ENCODE measurements at places on chromosomes 2 and 18. TPM values are rescaled to one million over a fixed set of nuclear protein-coding genes. Genes with fewer than 3 reads are reported as not detected.

- no peak for DNase-seq
- no peaks in the 10 kb centered on the region for H3K36me3 ChIP-seq
- H3K4me1 ChIP-seq, result no peaks in the 10 kb centered on the region
- H3K4me3 ChIP-seq, result no peak overlapping the region
- no peak overlapping the region for H3K27ac ChIP-seq
Observed at GRCh38 chr2:133077269-133077822, 407.3 kb upstream of the LYPD1 start.

KIF5C gene
- 13.3 TPM for total RNA-seq

GRCh38 chr2:80893711-80894110 is 589.2 kb upstream of the LRRTM1 start:
- no peak overlapping the region for H3K4me3 ChIP-seq
- H3K4me1 ChIP-seq, result no peaks in the 10 kb centered on the region
- no peak for DNase-seq
- H3K36me3 ChIP-seq, result no peaks in the 10 kb centered on the region
- no peak overlapping the region for H3K27ac ChIP-seq

DNA sequence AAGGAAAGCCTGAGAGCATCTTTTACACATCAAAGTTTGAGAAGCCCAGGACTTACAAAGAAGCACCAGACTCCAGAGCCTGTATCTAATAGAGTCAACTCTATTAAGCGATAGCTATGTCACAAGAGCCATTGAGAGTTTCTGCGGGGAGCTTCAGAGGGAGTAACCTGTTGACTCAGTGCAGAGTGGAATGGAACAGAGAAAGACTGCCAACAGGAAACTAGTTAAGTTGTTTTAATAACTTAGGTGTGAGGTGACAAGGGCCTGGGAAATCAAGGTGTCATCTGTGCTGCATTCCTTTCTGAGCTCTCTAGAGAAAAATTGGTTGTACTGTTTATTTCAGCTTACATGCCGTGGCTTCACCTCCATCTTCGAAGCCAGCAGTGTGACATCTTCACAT is 513.8 kb upstream of the POU3F3 start:
- H3K27ac ChIP-seq, result no peak overlapping the region
- no peak for DNase-seq
- no peaks in the 10 kb centered on the region for H3K36me3 ChIP-seq
- no peak overlapping the region for H3K4me3 ChIP-seq
- no peaks in the 10 kb centered on the region for H3K27me3 ChIP-seq

- H3K4me3 ChIP-seq, result peak overlapping the region; percentile 97
- H3K27me3 ChIP-seq, result no peaks in the 10 kb centered on the region
- peak overlapping the region; percentile 40 for H3K27ac ChIP-seq
- H3K4me1 ChIP-seq, result peaks cover 30% of the 10 kb centered on the region
- DNase-seq, result no peak
Observed at GRCh38 chr2:195659114-195659513, 2.1 kb downstream of the SLC39A10 start.

DNA sequence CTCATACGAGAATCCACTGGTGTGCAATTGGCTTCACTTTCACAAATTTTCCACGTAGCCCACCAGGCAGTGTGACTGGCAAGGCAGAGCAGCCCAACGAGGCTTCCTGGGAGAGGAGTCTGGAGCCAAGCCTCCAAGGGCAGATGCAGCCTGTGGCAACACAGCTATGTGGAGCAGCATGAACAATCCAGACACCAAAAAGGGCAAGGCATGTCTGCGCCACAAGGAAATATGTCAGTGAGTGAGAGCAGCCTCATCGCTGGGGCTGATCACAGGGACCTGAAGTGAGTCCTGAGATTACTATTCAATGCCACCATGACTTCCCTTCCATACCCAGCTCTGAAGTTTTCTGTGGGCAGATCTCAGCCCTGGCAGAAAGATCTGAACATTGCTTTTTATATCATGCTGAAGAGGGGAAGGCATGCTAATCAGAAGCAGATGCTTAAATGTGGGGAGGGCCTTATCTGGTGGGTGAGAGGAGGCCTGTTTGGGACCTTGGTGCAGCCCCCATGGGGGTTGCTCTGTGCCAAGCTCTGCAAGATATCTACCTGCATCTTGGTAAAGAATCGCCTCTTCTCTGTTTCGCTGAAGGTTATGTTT is 40.0 kb upstream of the PUM2 start:
- peak; percentile 74 for DNase-seq
- H3K27ac ChIP-seq, result no peak overlapping the region
- no peaks in the 10 kb centered on the region for H3K27me3 ChIP-seq
- H3K4me3 ChIP-seq, result no peak overlapping the region

DNA sequence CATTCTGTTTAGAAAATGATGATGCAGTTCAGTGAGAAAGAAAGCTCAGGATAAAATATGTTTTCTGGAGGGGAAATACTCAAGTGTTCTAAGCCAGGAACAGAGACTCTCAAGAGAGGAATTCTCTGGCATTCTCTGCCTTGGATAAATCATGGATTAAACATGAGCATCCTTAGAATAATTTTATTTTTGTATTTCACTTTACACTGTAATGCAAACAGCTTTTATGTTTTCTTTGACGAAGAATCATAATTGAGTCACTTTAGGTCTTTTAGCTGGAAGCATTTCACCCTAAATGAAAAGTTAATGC is 11.1 kb downstream of the GDF7 start:
- H3K27me3 ChIP-seq, result no peaks in the 10 kb centered on the region
- H3K27ac ChIP-seq, result peak overlapping the region; percentile 54
- H3K4me3 ChIP-seq, result no peak overlapping the region
